Mammary microvascular endothelial cell (primary cell): ENCODE measurements at places on chromosomes 3 and 15. TPM values are rescaled to one million over a fixed set of nuclear protein-coding genes. Genes with fewer than 3 reads are reported as not detected.

Gene ESYT3
- total RNA-seq: 0.05 and 0.07 TPM in 2 replicates

Gene ISY1
- total RNA-seq: 25.0 and 28.1 TPM in 2 replicates

Gene ACTC1
- not detected in 2 replicates for total RNA-seq

Gene AGTR1
- total RNA-seq: not detected in 2 replicates

Gene RAB43
- 19.7 and 23.4 TPM in 2 replicates for total RNA-seq

Gene TMC3
- not detected in 2 replicates for total RNA-seq

Gene RHOV
- total RNA-seq: 0.05 TPM in 1 of 2 replicates, not detected in the other

Gene SECISBP2L
- 16.6 and 18.1 TPM in 2 replicates for total RNA-seq

Gene ASB14
- total RNA-seq: not detected in 2 replicates

Gene GOLGA8N
- 0.27 and 0.34 TPM in 2 replicates for total RNA-seq

Gene EFCAB12
- not detected in 2 replicates for total RNA-seq

Gene ARIH1
- total RNA-seq: 29.3 and 43.8 TPM in 2 replicates

Gene BCL2A1
- total RNA-seq: 0.13 and 0.89 TPM in 2 replicates

Gene SPATA12
- 0.13 and 0.15 TPM in 2 replicates for total RNA-seq

Gene OR5K2
- not detected in 2 replicates for total RNA-seq

Gene ANKDD1A
- total RNA-seq: 0.73 and 1.9 TPM in 2 replicates

Gene TMIE
- 0.15 TPM in 1 of 2 replicates, not detected in the other for total RNA-seq

Gene PTX3
- total RNA-seq: 246 and 258 TPM in 2 replicates

Gene GPR149
- total RNA-seq: not detected in 2 replicates

Gene SLC22A14
- total RNA-seq: not detected in 2 replicates

Gene GLDN
- total RNA-seq: not detected in 2 replicates

Gene RASL12
- total RNA-seq: not detected in 2 replicates

Gene MAP2K1
- 51.0 and 56.9 TPM in 2 replicates for total RNA-seq

Gene CHST13
- not detected in 2 replicates for total RNA-seq

Gene ACAN
- under 0.01 TPM in 1 of 2 replicates, not detected in the other for total RNA-seq

Gene FOXL2NB
- not detected in 2 replicates for total RNA-seq

Gene PAQR5
- 0.47 TPM in 1 of 2 replicates, not detected in the other for total RNA-seq

Gene HES1
- total RNA-seq: 56.6 and 61.4 TPM in 2 replicates

Gene PPCDC
- total RNA-seq: 19.5 and 28.9 TPM in 2 replicates

Gene TMEM40
- total RNA-seq: not detected in 2 replicates

Gene TM6SF1
- total RNA-seq: 20.3 and 24.1 TPM in 2 replicates

Gene CGNL1
- 2.5 and 2.6 TPM in 2 replicates for total RNA-seq

Gene ALDH1A2
- total RNA-seq: 2.3 and 9.2 TPM in 2 replicates

Gene NFKBIZ
- 25.7 and 25.8 TPM in 2 replicates for total RNA-seq

Gene MESP2
- not detected in 2 replicates for total RNA-seq

Gene PLCL2
- 8.9 and 9.1 TPM in 2 replicates for total RNA-seq

Gene ZPLD1
- total RNA-seq: not detected in 2 replicates

Gene COMMD2
- total RNA-seq: 21.8 and 24.6 TPM in 2 replicates

Gene ANKRD34C
- total RNA-seq: not detected in 2 replicates

Gene ADAM10
- total RNA-seq: 120 and 130 TPM in 2 replicates

Gene NANOGP8
- total RNA-seq: 0.20 TPM in 1 of 2 replicates, not detected in the other

Gene ECE2
- total RNA-seq: not detected in 2 replicates

Gene ADAMTS17
- 0.10 TPM in 1 of 2 replicates, not detected in the other for total RNA-seq

Gene CCR2
- not detected in 2 replicates for total RNA-seq

Gene CASR
- not detected in 2 replicates for total RNA-seq
